Psoas muscle (tissue), 8 donors: ENCODE measurements at places on chromosomes 2 and 18. TPM values are rescaled to one million over a fixed set of nuclear protein-coding genes. Genes with fewer than 3 reads are reported as not detected.

DNA sequence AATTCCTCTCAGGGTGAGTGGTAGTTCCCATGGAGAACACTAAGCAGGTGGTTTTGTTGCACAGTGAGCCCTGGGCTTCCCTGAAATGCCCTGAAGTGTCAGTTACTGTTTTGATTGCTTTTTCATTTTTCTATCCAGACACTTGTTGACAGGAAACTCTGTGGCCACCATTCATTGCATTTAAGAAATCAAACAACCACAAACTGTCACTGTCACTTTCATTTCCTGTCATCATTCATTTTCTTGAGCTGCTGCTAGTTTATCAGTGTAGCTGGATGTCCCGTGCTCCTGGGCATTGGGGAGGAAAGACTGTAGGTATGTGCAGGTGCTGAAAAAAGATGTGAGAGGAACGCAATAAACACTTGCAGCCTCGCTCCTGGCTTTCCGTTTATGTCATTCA lies 891.6 kb upstream of the ZEB2 start:
- DNase-seq, result no peak

GRCh38 chr2:63692002-63692606 lies 103.3 kb downstream of the MDH1 start:
- no peak for DNase-seq

- no peak for DNase-seq
Measured at GRCh38 chr18:35619941-35620340, 38.4 kb downstream of the GALNT1 start.

RAB27B gene
- 0.03 TPM for polyA plus RNA-seq

- DNase-seq, result no peak
Measured at GRCh38 chr18:25305584-25305983, 46.4 kb downstream of the ZNF521 start.

DNA sequence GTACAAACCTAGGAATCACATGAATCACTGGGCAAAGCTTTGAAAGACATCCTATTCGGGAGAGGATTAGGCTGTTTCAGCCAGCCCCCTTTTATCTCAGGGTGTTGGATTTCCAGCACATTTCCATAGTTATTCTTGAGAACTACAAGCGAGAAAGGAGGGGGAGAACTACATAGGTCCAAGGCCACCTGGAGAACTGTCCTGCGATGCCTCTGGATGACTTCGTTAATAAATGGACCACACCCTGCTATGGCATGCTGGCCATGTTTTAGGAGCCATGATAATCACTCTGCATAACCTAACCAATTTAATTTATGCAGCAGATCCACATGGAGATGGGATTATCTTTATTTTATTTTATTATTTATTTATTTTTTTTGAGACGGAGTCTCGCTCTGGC lies 29.9 kb downstream of the RHBDD1 start:
- DNase-seq, result no peak

ALK gene
- polyA plus RNA-seq, result not detected

CNDP1 gene
- polyA plus RNA-seq, result not detected

DNA sequence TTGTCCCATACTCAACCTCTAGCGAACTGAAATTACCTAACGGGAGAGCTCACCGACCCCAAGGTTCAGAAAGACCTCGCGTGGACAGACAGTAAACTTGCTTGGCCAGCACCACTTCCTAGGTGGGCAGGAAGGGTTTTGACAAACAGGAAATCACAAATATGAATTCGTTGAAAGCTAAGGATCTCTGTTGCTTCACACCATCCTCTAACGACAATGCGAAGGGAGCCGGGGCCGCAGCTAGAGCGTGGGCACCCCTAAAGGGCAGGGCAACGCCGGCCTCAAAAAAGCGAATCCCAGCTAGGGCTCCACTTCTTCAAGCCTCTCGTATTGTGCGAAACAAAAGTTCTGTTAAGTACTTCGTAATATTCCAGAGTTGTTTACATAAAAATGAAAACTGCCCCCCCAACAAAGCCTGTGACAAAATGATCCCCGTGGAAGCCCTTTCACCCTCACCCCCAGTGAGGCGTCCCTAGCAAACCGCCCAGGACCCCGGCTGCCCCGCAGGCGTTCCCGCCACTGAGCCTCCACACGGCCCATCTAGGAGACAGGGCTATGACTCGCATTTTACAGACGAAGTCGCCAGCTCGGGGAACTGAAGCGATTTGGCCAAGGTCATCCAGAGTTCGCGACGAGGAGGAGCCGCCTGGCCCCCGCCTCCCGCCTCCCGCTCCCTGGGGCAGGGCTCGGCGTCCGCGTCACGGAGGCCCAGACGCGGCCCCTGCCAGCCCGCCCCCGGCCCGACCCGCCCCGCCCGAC lies 548 bp downstream of the KANSL3 start:
- DNase-seq, result peak; percentile 96

SULT1C2 gene
- not detected for polyA plus RNA-seq
